ENCODE measurements at places on chromosomes 12 and 14.

- no peak for DNase-seq
Measured at GRCh38 chr14:57058319-57058718, 210.4 kb downstream of the EXOC5 start.

DNA sequence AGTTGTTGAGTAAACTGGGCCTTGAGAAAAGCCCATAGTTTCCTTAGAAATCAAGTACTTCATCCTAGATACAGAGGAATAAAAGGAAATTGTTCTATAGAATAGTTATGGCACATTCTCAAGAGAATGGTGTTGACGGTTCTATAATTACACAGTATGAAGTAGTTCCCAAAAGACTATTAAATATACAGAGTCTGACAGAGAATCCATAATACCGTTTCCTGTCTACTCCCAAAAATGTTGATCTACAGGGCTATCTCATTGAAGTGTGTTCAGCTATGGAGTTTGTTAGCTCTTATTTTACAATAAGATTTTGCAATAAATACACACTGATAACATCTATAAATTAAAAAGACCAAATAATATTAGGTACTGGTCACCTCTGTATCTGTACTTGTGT lies 799.7 kb downstream of the RPS29 start:
- no peak for DNase-seq

DNA sequence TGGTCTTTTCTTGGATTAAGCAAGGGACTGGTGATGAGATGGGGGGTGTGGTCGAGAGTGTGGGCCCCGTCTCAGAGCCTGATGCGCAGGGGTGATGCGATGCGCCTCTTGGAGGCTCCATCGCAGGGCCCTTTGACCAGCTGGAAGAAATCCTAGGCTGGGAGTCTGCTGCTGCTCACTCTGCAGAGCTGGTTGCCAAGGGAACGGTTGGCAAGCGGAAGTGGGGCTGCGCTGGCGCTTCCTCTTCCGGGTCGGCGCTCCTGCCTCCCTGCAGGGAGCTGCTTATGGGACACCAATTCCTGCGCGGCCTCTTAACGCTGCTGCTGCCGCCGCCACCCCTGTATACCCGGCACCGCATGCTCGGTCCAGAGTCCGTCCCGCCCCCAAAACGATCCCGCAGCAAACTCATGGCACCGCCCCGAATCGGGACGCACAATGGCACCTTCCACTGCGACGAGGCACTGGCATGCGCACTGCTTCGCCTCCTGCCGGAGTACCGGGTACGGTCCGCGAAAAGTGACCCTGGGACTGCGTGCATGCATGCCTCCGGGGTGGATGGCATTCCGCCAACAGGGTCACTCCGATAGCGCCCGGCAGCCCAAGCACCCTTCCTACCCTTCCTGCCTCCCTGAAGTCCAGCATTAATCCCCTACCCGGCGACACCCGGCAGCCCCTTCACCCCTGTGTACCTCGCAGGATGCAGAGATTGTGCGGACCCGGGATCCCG lies at the start of gene MYG1:
MYG1 (plus strand) TSS at position 242 of the 727 bp plus-strand sequence; CDS start at position 285, 43 bp downstream.
- peak; percentile 74 for DNase-seq

- DNase-seq, result no peak
Measured at GRCh38 chr12:94128280-94128679, 20.1 kb upstream of the PLXNC1 start.

GRCh38 chr14:70254476-70254961 lies 65.8 kb upstream of the SLC8A3 start:
- no peak for DNase-seq

DNA sequence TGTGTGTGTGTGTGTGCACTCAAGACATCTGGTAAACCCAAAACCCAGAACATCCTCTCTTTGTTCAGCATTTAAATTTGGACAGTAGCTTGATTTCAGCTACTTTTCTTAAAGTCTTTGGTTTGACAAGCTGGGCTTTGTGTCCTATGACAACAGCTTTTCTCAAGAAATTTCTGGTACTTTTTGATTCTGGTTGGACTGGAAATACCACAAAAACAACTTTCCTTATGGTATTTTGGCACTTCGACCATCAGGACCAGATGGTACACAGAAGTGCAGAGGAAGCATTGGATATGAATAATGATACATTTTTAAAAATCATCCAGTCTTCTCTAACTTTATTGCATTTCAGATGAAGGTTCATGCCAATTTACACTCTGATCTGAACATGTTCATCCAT lies 286.6 kb upstream of the FLRT2 start:
- no peak for DNase-seq

DNA sequence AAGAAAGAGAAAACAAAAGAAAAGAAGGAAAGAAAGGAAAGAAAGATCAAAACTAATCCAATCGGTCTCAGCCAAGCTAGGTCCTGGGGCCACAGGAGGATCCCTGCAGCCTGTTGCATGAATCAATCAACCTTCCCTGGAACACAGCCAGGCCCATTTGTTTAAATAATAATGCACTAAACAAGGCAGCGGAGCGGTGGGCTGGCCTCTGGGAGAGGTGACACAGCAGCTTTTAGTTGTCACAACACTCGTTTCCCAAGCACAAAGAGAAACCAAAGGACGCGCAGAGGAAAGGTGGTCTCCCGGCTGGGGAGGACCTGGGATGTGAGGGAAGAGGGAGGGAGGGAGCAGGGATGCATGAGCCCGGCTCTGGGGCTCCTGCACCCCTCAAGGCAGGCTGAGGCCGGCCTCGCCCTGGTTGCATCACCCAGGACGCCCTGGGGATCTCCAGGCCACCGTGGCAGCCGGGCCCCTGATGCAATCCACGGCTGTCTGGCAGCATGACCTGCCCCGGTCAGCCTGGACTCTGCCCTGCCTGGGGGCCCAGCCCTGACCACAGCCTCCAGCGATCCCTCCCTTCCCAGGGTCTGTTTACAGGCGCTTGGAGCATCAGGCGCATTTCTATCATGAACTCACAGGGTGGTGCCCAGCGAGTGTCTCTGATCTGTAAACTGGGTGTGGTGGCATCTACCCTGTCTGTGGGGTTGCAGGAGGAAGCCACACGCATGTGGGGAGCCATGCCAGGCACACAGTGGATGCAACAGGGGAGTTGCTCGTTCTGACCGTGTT lies 32.5 kb downstream of the MMP17 start:
- DNase-seq, result peak; percentile 55

DNA sequence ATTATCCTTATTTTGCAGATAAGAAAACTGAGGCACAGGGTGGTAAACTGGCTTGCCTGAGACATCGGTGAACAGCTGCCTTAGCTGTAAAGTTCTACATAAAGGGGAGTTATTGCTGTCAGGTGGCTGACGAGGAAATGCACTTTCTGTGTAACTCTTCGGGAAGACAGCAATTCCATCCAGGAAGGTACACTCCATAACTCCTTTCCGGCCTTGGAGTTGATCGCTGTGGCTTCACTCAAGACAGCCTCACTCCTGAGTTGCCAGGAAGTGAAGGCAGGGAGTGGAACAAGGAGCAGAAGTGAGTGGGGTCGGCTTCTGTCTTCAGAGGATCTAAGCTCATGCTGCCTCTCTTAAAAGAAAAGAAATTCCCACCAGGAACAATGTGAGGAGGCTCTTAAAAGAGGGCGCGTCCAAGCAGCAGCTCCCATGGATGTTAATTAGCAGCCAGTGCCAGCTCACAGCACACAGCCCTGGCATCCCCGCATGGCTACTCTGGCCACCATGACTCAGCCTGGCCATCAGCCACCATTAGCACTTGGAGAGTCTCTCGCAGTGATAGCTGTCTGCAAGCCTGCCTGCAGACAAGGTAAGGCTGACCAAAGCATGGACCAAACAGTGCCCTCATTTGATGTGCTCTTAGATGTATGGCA lies 60.3 kb downstream of the NUAK1 start:
- no peak for DNase-seq

GRCh38 chr14:103520657-103521437 lies 1.8 kb downstream of the CKB start:
- no peak for DNase-seq

DNA sequence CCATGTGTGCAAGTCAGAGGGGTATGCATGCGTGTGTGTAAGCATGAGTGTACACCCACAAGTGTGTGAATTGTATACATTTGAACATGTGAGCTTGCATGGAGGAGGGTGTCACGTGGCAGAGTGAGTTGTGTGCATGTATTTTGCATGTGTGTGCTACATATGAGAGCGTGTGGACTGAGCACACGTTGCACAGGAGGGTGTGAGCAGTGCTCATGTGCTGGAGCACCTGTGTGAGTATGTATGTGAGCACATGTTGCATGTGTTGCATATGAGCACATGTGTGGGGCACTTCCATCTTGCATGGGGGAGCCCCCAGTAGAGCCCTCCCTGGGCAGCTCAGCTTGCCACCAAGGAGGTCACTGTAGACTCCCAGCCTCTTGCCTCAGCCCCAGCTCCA lies 180.2 kb upstream of the MYL2 start:
- no peak for DNase-seq

GRCh38 chr14:64779472-64779871 lies 75.2 kb downstream of the PLEKHG3 start:
- no peak for DNase-seq

DNA sequence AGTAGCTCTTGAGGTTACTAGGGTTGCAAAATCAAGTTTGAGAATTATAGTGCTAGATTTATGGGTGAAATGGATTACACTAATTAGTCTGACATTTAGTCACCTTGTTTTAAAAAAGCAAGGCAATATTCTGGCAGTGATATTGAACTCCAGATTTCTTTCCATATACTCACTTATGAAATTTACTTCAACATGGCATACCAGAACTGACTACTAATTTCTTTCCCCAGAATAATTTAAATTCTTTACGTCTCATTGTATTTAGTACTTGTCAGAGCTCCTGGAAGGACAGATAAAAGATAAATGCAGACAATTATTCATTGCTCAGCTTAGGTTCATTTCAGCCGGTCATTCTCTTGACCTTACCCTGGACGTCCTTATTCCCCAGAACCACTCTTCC lies 24.3 kb downstream of the EMP1 start:
- no peak for DNase-seq

GRCh38 chr12:17097674-17098073 lies 491.7 kb upstream of the LMO3 start:
- DNase-seq, result no peak

DNA sequence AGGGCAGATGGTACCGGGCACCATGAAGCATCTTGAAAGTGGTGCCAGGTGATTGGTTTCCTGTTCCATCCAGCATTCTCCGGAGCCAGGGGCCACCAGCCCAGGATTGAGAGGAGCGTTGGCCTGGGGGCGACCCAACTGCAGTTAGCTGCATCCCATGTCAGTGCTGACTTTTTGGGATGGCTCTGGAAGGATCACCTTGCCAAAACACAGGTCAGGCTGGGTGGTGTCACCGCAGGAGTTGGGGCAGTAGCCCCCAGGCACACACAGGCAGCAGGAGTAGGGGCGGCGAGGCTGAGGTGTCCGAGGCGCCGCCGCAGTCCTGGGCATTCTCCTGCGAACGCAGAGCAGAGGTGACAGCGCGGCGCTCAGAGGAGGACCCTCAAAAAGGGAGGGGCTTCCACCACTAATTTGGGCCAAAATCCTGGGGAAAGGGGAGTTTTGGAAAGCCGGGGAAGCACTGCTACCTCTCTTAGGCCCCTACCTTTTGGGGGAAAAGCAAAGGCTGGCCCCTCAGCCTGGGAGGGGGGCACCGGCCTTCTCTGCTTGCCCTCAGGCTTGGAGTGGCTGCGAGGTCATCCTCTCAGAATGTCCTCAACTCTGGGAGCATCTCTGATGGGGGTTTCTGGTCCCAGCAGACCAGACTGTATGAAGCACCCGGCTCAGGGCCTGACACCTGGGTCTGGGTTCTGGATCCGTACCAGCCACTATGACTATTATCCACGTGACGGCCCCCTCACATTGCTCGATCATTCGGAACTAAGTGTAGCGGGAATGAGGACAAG lies 26.7 kb upstream of the LRTM2 start:
- DNase-seq, result no peak

DNA sequence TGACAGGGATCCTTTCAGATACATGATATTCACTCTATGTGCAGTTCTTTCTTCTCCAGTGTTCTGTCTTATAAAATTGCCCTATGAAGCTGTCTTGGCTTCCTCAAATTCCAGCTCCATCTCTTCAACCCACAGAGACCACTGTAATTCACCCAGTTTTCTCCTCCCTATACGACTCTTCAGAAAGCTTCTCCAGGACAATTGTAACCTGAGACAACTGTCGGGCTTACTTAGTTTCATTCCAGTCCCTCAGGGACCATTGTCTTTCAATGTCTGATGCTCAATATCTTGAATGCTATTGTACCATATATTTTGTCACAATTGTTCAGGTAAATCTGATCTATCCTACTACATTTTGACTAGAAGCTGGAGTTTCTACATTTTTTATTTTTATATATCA lies 345.3 kb downstream of the RPL10L start:
- no peak for DNase-seq

DNA sequence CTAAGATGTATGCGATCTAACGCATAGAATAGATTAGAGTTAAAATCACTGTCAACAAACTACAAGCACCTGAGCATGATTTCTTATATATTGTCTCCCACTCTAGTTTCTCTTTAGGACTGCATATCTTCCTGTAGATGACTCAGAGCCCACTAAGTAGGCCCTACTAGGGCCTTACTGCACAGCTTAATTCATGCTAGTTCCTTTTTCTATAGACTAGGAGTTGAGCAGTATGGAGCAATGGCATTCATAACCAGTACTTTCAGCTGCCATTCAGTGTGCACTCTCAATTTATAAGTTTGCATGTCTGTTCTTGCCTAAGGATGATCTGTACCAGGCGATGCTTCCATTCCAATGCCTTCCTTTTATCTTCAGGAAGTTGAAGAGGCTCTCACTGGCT lies 103.5 kb downstream of the METTL25 start:
- DNase-seq, result no peak

DNA sequence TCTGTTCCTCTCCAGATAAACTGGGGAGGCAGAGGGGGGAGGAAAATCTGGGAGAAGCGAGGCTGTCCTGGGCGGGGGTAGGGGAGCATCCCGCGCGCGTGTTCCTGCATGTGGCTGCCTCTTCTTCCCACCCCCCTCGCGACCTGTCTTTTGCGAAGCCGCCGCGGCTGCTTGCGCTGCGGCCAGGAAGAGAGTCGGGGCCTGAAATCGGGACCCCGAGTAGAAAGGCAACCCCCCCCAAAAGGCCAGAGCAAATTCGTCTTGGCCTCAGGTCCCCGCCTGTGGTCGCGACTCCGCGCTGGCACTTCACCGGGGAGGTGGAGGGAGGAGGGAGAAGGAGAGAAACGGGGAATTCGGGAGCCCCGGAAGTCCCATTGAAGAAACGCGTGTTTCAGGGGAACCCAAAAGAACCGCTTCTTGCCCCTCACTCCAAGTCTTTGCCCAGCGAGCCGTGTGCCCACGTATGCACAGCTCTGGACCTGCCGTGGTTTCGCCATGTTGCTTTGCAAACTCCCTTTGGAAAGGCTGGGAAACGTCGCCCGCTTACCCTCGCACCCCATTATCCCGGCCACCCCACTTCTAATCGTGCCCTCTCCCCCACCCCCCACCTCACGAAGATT lies 944 bp downstream of the CCND2 start:
- no peak for DNase-seq

GRCh38 chr12:76702946-76703345 lies 61.0 kb upstream of the ZDHHC17 start:
- no peak for DNase-seq

- no peak for DNase-seq
Measured at GRCh38 chr12:8037947-8038346, 5.4 kb downstream of the FOXJ2 start.

DNA sequence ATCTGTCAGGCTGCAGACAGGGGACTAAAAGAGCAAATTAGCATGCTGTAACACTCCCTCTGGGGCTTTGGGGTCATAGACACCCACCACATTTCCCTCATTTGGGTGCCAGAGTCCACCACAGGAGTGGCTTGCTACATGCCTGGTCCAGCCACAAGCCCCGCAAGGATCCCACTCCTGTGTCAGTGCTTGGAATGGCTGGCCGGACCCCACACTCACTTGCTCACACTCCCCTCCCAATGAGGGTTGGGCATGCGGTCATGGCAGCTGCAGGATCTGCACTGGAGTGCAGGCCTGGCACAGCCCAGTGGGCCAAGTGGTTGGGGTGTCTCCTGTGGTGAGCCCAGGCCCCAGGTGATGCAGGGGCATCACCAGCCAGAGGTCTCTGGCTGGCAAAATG lies 59.9 kb downstream of the TSPAN19 start:
- DNase-seq, result no peak

Measured in GF-D8 (cell line).